ENCODE measurements at places on chromosomes 7 and 10.

GRCh38 chr10:55426138-55426537 lies 625.1 kb upstream of the PCDH15 start:
- no peak for DNase-seq

- DNase-seq: no peak
These were observed 42.3 kb downstream of the DPYSL4 start for GRCh38 chr10:132229096-132229495.

DNA sequence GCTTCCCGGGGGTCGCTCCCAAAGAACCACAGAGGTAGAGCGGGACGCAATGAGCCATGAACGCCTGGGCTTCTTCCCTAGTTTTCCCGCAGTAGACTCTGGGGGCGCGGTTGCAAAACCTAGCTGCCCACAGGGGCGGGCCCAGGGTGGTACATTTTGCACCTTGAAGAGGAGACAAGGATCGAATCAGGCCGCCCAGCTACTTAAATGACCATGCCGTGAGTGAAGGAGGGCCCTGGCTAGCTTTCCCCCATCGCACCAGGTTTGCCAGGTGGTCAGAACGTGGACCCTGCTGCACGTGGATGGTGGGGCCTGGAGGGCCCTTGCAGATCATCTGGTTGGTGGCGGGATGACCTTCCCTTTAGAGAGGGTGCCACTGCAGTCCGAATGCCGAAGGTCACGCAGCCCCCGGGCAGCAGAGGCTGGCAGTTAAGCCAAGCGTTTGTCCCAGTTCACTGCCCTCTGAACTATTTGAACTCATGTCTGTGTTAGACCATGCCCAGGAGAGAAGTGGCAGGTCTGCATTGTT lies 604 bp upstream of the SHTN1 start:
- DNase-seq: no peak

DNA sequence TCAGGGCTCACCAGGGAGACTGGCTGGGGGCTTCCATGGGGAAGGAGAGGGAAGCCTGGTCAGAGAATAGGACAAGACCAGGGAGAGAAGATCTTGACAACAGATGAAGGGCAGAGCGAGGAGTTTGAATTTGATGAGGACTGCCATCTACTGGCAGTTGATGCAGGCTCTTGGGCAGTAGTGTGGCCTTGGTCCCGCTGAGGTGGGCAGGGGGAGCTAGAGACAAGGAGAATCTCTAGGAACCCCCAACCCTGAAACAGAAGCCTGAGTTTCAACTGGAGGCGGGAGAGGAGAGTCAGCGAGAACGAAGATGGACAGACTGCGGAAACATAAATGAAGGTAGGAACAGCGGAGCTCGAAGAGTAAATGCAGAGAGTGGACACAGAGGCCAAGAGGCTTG lies 81.0 kb downstream of the PPP1R3C start:
- peak; percentile 8 for DNase-seq

Measured in stimulated activated naive CD8-positive, alpha-beta T cell treated with anti-CD3 and anti-CD28 coated beads, Interleukin-15, Interleukin-2, amounts not matched to agents 100 U/mL and 50 U/mL, for 24 hours (primary cell).